HS-5 (cell line): ENCODE measurements at places on chromosomes 11 and 22.

DNA sequence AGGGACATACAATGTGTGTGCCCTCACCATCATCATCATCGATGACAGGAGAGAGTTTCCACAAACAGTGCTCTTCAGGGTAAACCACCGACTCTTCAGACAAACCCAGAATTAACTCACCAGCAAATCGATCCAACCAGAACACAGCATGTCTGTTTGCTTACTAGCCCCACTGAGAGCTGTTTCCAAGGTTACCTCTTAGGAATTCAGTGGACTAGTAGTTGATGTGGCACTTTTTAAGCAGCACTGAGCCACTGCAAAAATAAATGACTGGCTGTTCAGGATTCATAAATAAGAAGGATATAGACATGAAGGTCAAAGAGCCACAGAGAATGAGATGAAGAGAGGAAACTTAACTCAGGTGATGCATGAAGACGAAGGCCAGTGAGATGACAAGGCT is 83.1 kb downstream of the PARVA start:
- DNase-seq: no peak

DNA sequence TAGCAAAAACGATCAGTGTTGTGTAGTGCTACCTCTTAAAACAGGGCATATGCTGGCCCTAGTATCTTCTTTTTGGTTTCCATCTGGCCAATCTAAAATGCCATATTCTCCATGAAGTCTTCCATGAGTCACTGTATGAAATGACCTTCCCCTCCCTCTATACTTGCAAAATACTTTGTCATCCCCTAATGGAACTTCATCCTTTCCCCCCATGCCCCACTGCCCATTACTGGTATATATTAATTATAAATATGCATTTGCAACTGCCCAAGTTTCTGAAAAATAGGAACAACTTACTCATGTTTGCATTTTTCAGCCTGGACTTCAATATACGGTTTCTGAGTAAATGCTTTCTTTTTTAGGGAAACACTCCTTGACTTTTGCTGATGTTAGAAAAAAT is 4.5 kb downstream of the APIP start:
- DNase-seq: no peak

DNA sequence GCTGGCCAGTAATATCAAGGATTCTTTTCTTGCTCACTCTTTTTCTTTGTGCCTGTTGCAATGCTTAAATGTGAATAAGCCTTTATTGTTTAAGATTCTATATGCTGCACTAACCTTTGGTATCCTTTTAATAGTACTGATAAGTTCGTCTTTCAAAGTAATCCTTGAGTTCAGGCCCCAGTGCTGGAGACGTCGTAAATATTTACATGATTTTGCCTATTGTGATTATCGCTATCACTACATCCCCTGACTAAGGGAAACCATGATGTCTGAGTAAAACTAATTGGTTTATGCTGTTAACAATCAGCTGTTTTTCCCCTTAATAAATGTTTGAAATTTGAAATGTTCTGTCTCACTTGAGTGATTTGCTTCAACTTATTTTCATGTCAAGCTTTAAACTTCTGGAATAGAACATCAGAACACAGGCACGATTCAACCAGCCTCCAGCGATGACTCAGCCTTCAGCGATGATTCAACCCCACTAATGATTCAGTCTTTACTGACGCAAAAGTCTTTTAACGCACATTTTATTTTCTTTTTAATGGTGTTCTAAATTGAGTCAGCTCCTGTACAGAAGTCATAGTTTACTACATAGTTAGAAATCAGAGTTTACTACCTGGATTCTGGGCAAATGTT is 3.9 kb downstream of the HTATIP2 start:
- DNase-seq: peak; percentile 84

- DNase-seq: no peak
Observed at GRCh38 chr22:50719814-50720300, 18.1 kb upstream of the ACR start.

DNA sequence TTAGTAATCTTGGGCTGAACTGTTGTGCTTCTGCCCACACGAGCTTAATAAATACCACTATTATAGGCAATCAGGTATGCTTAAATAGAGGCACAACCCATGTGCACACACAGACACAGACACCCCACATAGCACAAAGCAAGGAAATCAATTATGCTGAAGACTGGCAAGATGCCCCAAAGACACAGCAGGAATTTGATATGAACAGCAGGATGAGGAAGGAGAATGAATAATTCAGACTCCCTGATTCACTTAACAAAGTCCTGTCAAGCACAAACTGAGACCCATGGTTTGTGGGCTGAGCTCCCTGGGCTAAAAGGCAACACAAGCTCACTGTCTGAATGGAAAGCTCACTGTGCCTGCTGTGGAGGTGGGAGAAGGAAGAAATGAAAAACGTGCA is 42.5 kb downstream of the RBFOX2 start:
- no peak for DNase-seq

DNA sequence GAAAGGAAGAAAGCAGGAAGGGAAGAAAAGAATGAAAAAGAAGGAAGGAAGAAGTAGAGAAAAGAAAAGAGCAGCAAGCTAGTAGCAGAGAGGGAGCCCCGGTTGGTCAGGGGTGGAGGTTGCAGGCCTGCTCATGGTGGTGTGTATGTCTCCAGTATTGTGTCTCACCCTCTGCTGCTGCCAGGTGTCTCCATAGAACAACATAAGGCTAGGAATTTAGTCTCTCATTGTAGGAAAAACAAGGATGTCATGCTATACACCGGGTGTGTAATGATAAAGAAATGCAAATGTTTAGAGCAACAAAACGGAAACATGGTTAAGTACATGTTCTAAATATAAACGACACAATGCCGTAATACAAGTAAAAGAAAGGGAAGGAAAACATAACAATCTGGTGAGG is 342.5 kb downstream of the NTM start:
- DNase-seq: no peak

DNA sequence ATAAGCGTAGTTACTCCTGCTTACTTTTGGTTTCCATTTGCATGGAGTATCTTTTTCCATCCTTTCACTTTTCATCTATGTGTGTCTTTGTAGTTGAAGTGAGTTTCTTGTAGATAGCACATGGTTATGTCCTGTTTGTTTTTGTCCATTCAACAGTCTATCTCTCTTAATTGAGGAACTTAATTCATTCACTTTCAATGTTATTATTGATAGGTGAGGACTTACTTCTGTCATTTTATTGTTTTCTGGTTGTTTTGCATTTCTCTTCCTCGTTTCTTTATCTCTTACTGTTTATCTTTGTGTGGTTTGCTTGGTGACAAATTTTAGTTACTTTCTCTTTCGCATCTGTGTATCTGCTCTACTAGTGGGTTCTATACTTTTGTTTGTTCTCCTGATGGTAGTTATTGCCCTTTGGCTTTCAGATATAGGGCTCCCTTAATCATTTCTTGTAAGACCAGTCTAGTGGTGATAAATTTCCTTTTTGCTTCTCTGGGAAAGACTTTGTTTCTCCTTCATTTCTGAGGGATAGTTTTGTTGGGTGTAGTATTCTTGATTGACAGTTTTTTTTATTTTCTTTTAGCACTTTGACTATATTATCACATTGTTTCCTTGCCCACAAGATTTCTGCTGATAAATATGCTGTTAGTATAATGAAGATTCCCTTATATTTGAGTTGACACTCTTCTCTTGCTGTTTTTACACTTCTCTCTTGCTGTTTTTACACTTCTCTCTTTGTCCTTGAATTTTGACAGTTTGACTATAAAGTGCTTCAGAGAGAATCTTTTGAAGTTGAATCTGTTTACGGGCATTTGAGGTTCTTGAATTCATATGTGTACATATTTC is 9.0 kb upstream of the RAG1 start:
- no peak for DNase-seq

DNA sequence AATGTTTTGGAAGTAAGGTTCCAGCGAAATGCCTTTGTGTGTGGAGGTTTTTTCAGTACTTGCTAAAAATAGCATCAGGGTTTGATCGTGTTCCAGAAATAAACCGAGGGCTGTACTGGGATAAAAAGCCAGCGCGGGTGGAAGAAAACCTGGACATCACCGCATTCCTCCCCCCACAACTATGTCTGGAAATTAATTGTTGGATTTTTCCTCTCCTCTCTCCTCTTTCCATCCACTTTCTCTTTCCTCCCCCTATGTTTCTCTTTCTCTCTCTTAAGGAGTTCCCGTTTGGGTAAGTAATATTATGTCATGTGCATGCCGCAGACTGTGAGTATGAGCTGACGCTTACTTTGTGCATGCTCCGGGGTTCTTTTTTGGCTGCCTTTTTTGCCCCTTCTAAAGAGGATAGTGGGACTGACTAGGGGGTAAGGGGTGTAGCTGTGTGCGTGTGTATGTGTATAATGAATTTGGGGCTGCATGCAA is 104.2 kb upstream of the HSD17B12 start:
- no peak for DNase-seq

- no peak for DNase-seq
Observed at GRCh38 chr22:37604074-37604473, 4.6 kb upstream of the GGA1 start.

- DNase-seq: no peak
Observed at GRCh38 chr22:19287076-19287707, 4.3 kb downstream of the CLTCL1 start.

- DNase-seq: no peak
Observed at GRCh38 chr11:8201644-8202365, 33.0 kb upstream of the RIC3 start.

GRCh38 chr11:76175783-76176182 is 30.5 kb downstream of the WNT11 start:
- DNase-seq: no peak

GRCh38 chr11:13661074-13661623 is 7.3 kb upstream of the FAR1 start:
- DNase-seq: no peak

- no peak for DNase-seq
Observed at GRCh38 chr11:73375830-73376159, 404 bp upstream of the RELT start.

- no peak for DNase-seq
Observed at GRCh38 chr11:79510960-79511359, 70.1 kb upstream of the TENM4 start.

DNA sequence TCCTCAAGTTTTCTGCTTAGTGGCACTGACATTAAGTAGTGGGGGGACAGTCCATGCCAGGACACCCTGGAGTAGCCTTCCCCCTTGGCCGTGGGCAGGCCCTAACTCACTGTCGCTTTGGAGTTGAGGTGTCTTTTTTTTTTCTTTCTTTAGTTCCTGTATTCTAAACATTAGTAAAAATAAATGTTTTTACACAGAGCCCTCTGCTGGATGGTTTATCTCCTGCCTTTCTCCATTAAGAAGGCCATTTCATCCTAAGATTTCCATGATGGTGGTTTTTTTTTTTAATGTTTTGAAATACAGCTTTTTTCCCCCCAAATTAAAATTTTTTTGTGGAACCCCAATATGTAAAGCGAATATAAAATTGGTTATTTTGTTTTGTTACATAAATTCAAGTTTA is 1.8 kb upstream of the TIGD3 start:
- no peak for DNase-seq

DNA sequence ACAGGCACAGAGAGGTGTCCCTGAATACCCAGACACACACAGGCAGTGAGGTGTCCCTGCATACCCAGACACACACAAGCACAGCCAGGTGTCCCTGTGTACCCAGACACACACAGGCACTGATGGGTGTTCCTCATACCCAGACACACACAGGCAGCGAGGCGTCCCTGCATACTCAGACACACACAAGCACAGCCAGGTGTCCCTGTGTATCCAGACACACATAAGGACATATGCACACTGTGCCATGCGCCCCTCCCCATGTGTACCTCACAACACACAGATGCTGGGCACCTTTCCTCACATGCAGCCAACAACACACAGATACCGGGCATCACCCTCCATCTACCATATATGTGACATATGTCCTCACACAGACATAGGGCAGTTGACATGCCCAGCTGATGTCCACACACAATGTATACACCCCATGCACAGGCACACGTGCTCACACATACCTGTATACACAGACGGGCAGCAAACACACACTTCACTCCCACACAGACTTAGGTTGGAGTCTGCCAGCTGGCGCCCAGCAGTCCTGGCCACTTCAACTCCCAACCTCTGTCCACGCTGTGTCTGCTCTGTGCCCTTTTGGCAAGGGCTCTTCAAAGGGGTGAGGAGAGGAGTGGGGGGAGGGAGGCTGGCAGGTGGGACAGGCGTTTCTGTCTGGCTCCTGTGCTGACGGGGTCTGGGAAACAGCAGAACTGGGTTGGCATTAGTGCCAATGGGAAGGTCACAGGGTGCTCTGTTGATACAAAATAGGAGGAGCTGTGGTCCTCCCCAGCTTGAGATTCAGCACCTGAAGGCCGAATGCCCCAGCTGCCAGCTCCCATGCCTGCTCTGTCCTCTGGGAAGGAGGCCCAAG is 69.4 kb upstream of the ALX4 start:
- no peak for DNase-seq

DNA sequence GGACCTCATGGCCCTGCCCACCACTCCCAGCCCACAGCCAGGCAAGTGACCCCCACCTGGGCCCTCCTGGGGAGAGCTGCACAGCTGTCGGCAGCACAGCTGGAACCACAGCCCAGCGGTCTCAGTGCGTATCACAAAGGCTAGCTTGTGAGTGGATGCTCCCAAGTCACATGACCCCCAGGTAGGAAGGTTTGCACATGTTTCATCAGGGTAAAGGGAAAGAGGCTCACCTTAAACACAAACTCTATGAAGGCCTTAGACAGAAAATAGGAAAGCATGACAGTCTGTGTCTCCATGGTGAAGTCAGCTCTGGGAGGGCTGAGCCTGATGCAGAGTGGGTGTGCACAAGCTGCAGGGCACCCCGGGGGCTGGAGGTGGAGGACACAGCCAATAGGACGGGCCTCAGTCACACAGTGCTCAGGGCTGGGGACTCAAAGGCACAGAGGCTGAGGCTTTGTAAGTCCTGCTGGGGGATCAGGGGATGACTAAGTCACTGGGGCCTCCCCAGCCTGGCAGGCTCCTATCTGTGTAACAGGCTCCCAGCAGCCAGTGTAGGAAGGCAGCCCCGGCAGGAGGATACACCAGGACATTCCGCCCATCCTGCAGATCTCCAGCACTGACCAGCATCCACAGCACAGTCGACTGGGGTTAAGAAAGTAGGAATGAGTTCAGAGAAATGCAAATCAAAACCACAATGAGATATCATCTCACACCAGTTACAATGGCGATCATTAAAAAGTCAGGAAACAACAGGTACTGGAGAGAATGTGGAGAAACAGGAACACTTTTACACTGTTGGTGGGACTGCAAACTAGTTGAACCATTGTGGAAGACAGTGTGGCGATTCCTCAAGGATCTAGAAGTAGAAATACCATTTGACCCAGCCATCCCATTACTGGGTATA is 22.0 kb downstream of the CELSR1 start:
- no peak for DNase-seq

- DNase-seq: no peak
Observed at GRCh38 chr11:107354780-107355179, 102.8 kb downstream of the CWF19L2 start.

DNA sequence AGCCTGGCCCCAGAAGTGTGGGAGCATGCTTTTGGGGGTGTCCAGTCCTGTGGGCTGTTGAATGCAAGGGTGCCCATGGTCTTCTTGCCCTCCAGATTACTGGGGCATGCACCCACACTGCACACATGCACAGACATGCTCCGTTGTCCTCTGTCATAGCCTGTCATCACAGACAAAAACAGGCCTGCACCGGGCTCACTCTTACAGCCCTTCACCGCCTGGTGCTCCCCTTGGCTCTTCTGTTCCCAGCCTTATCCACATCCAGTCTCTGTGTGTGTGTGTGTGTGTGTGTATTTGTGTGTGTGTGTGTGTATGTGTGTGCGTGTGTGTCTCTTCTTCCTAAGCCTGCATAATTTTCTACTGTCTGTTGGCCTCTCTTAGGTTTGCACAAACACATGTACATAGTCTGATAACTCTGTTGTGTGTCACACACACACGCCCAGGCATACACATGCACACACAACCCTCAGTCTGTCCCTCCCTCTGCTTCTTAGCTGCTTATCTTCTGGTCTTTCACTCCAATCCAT is 23.4 kb upstream of the NECTIN1 start:
- no peak for DNase-seq
